ENCODE measurements at places on chromosomes 4 and X.

GRCh38 chrX:69503782-69504625 lies at the start of gene NALF2:
TSS of gene NALF2 (plus strand) at chrX:69504326. CDS start at chrX:69505283, 957 bp downstream.
- DNase-seq = no peak

- no peak for DNase-seq
These were observed 23.6 kb downstream of the NOP14 start for GRCh38 chr4:2939383-2940243.

DNA sequence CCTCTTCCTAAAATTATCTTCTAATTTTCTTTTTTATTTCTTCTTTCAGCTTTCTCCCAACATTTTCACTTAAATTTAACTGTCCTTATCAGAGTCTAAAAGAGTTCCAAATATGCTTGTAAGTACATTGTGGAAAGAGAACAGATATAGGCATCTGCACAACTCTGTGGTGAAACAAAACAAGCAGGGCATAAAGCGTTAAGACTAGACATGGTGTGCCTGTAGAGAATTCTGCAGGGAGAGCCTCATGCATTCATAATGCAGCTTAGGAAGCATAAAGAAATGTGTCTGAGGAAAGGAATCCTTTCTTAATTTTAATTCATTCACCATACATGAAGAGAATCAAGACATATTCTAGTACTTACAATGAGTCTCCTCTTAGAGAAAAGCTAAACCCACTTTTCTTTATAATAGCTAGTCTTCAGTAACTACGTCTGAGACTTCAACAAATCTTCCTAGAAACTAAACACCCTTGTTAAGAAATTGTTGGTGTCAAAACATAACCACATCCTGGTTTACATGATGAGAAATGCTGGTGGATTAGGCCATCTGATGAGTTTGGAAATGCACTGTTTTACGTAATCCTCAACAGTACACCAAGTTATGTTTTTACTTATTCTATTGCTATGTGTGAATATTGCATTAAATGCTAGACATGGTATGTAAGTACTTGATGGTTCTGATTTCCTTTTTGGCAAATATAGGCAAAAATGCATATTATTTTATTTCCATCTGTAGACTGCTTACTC lies 307.8 kb upstream of the GIMD1 start:
- no peak for DNase-seq

- no peak for DNase-seq
These were observed 68.5 kb downstream of the FGFBP1 start for GRCh38 chr4:15870079-15870478.

- DNase-seq = no peak
These were observed 31.6 kb downstream of the IQCM start for GRCh38 chr4:149784018-149784417.

DNA sequence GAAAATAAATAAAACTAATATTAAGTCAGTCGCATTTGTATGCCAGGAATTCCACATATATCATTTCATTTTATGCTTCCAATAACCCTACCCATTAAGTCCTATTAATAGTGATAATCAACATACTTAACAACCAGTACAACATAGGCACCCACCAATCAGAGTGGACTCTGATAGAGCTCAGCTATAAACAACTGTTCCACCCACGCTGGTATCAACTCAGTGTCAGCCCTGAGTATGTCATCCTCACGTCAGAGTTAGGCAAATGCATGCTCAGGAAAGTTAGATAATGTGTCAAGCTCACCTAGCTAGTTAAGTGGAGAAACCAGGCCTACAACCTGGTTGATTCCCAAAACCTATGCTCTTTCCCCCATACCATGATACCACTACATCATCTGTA lies 89.3 kb downstream of the SMARCA1 start:
- DNase-seq = no peak

All from stimulated activated CD8-positive, alpha-beta memory T cell treated with anti-CD3 and anti-CD28 coated beads, Interleukin-4, amount 100 ng/mL, for 4 hours (primary cell).